B cell (primary cell): ENCODE measurements at places on chromosomes 12 and 14. TPM values are rescaled to one million over a fixed set of nuclear protein-coding genes. Genes with fewer than 3 reads are reported as not detected.
A peak's percentile ranks its signal among the peaks of the same experiment; 100 is the strongest.

- H3K27ac ChIP-seq = no peak overlapping the region
- no peaks in the 10 kb centered on the region for H3K4me1 ChIP-seq
- no peaks in the 10 kb centered on the region for H3K27me3 ChIP-seq
- H3K4me3 ChIP-seq = no peak overlapping the region
Observed at GRCh38 chr12:14693116-14693515, 3.3 kb downstream of the GUCY2C start.

GRCh38 chr12:124217508-124218242 lies 77.2 kb upstream of the RFLNA start:
- no peaks in the 10 kb centered on the region for H3K4me1 ChIP-seq
- DNase-seq = no peak
- peaks cover 12% of the 10 kb centered on the region for H3K27me3 ChIP-seq
- no peak overlapping the region for H3K27ac ChIP-seq
- no peaks in the 10 kb centered on the region for H3K36me3 ChIP-seq
- no peak overlapping the region for H3K4me3 ChIP-seq

DNA sequence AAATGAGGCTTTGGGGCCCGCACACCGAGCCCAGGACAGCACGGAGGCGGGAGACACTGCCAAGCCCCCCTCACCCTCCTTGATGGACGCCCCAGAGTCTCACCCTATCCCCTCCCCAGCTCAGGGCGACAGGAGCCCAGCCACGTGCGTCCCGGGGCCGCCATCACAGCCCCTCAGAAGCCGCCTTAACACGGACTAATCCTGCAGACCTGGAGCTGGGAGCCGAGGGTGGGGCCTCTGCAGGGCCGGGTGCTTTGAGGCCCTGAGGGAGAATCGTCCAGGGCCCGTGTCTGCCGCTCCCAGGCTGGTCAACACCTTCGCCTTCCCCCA lies 79.7 kb upstream of the FBRSL1 start:
- DNase-seq = no peak
- H3K27ac ChIP-seq = no peak overlapping the region
- no peak overlapping the region for H3K4me3 ChIP-seq
- H3K36me3 ChIP-seq = no peaks in the 10 kb centered on the region

REP15 gene
- total RNA-seq = 0.44 TPM in 1 of 2 replicates, not detected in the other

GLIPR1 gene
- total RNA-seq = 117 and 119 TPM in 2 replicates

- no peak for DNase-seq
- no peaks in the 10 kb centered on the region for H3K4me1 ChIP-seq
- H3K27me3 ChIP-seq = no peaks in the 10 kb centered on the region
- H3K36me3 ChIP-seq = no peaks in the 10 kb centered on the region
- H3K27ac ChIP-seq = no peak overlapping the region
- H3K4me3 ChIP-seq = no peak overlapping the region
Observed at GRCh38 chr12:107558141-107558815, 127.3 kb upstream of the PWP1 start.

CLEC6A gene
- total RNA-seq = not detected in 2 replicates

GRCh38 chr12:75816897-75817296 lies 214.7 kb downstream of the PHLDA1 start:
- no peak overlapping the region for H3K4me3 ChIP-seq
- DNase-seq = no peak
- no peaks in the 10 kb centered on the region for H3K36me3 ChIP-seq
- no peak overlapping the region for H3K27ac ChIP-seq
- peaks cover 11% of the 10 kb centered on the region for H3K4me1 ChIP-seq

SPX gene
- total RNA-seq = 0.39 TPM in 1 of 2 replicates, not detected in the other

DNA sequence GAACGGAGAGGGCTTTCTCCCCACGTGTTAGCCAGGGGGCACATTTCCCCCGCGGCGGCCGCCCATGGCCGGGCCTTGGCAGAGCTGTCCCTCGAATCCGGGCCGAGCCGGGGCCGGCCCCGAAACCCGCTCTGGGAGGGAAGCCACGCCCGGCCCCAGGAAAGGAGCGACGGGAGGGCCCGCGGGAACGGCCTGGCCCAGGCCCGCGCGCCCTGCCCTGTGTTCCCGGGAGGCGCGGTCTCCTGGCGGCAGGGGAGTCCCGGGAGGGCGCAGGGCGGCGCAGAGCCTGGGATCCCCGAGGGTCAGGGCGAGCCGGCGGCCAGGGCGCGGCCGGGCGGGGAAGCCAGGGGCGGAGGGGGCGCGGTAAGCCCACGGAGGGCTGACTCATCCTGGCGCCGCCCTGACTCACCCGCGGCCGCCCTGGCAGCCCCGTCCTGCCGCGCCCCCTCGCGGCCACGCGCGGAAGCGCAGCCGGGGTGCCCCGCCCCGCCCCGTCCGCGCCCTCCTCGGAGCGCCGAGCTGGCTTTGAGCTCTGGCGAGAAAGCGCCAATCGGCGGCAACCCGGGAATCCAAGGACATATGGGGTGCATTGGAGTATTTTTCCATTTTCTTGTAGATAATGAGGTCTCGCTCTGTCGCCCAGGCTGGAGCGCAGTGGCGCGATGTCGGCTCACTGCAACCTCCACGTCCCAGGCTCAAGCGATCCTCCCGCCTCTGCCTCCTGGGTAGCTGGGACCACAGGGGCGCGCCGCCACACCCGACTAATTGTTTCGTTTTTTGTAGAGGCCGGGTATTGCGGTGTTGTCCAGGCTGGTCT lies 31.8 kb upstream of the PLEKHG6 start:
- H3K4me1 ChIP-seq = peaks cover 11% of the 10 kb centered on the region
- H3K36me3 ChIP-seq = no peaks in the 10 kb centered on the region
- DNase-seq = peak; percentile 86

GRCh38 chr14:57254884-57255283 lies 13.8 kb downstream of the EXOC5 start:
- H3K4me3 ChIP-seq = no peak overlapping the region
- peak; percentile 22 for DNase-seq
- H3K4me1 ChIP-seq = peaks cover 10% of the 10 kb centered on the region
- H3K27me3 ChIP-seq = no peaks in the 10 kb centered on the region

DNA sequence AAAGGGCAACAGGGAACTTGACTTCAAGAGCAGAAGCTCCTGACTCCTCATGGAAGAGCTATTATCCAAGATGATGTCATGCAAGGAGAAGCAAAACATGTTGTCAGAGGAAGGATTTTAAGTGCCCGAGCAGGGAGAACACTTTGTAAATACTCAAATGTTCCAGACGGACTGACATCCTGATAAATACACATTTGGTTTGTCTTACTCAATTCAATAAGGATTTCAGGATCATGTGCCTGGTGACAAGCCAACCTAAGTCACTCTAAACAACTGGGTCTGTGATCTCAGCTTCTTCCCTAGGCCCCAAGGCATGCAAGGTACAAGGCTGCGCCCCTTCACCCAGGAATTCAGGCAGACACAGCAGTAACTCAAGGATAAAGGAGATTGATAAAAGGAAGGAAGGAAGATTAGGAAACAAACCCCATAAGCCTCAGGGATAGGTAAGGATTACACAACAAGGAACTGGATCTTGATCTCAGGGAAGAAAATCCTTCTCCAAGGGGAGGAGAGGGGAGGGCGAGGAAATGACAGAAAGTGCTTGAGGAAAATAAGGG lies 26.8 kb upstream of the CEBPE start:
- H3K4me1 ChIP-seq = no peaks in the 10 kb centered on the region
- H3K4me3 ChIP-seq = no peak overlapping the region
- no peaks in the 10 kb centered on the region for H3K27me3 ChIP-seq

GRCh38 chr14:89425931-89426330 lies 8.9 kb upstream of the FOXN3 start:
- no peak overlapping the region for H3K27ac ChIP-seq
- DNase-seq = no peak
- no peaks in the 10 kb centered on the region for H3K27me3 ChIP-seq
- peaks cover 50% of the 10 kb centered on the region for H3K4me1 ChIP-seq

GRCh38 chr12:10358969-10359368 lies 30.9 kb downstream of the KLRK1 start:
- H3K27me3 ChIP-seq = no peaks in the 10 kb centered on the region
- no peaks in the 10 kb centered on the region for H3K36me3 ChIP-seq
- DNase-seq = no peak
